ENCODE measurements at places on chromosomes 2 and 18.

DNA sequence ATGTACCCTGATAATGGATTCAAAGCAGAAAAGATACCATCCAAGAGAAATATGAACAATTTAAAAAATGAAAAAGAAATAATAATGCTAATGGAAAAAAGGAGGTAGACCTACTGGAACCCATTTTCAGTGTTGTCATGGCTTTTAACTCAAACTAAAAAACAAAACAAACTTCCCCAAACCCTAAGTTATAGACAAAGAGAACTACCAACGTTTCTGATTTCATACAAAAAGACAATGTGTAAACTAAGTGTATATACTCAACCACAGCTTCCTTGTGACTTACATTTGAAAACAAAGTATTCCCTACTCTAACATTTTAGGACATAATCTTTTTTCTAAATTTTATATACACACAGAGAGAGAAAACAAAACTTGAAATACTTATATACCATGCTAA is 45.9 kb downstream of the ACVR1 start:
- DNase-seq, result no peak
- H3K27me3 ChIP-seq, result no peaks in the 10 kb centered on the region
- no peaks in the 10 kb centered on the region for H3K4me1 ChIP-seq
- no peak overlapping the region for H3K27ac ChIP-seq

DNA sequence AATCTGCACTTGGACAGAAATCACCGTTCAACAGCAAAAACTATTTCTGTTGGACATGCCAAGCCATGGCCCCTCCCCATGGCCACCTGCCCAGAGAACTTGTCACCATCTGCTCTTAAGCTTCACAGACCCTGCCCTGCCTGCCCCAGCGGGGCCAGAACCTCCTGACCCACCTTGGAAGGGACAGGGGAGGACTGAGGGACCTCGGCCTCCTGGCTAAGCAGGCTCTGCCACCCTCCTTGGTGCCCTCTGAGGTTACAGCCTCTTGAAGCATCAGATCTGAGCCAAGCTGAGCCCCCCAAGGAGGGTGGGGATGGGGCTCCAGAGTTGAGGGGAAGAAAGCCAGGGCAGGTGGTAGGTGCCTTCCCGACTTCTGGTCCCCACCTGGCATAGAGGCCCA is 6.5 kb downstream of the TEX261 start:
- H3K36me3 ChIP-seq, result peaks cover 68% of the 10 kb centered on the region
- no peaks in the 10 kb centered on the region for H3K27me3 ChIP-seq
- no peak overlapping the region for H3K4me3 ChIP-seq
- no peak overlapping the region for H3K27ac ChIP-seq

GRCh38 chr2:129330504-129330903 is 649.0 kb upstream of the RAB6C start:
- no peaks in the 10 kb centered on the region for H3K4me1 ChIP-seq
- DNase-seq, result no peak
- H3K4me3 ChIP-seq, result no peak overlapping the region

GRCh38 chr2:163200741-163201140 is 362.2 kb upstream of the KCNH7 start:
- H3K4me1 ChIP-seq, result no peaks in the 10 kb centered on the region
- no peaks in the 10 kb centered on the region for H3K36me3 ChIP-seq
- no peak overlapping the region for H3K27ac ChIP-seq
- DNase-seq, result no peak
- H3K27me3 ChIP-seq, result no peaks in the 10 kb centered on the region
- H3K4me3 ChIP-seq, result no peak overlapping the region

DNA sequence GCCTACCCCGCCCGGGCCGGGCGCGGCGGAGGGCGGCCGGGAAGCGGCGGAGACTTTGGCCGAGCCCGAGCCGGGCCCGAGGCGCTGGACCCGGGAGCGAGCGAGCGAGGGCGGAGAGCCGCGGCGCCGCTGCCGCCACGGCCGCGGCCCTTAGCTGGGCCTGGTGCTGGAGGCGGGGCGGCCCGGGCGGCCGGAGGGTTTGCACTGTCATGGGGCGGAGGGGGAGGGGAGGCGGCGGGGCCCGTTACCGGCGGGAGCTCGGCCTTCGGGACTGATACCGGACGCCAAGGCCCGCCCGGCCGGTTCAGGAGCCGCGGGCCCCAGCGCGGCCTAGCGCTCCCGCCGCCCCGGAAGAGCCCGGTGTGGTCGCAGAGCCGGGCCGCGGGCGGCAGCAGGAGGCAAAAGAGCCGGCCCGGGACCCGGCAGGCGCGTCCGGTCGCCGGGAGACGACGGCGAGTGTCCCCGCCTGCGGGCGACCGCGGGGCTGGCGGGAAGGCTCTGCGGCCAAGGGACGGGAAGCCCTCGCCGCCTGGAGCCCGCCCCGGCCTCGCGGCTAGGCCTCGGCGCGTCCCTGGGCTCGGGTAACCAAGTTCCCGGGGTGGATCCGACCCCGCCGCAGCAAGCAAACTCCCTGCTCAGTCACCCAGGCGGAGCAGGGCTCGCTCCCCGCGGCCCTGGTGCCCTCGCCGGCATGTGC is 697 bp downstream of the KCMF1 start:
- H3K27ac ChIP-seq, result peak overlapping the region; percentile 94
- H3K36me3 ChIP-seq, result peaks cover 4% of the 10 kb centered on the region
- peaks cover 28% of the 10 kb centered on the region for H3K4me1 ChIP-seq
- peak; percentile 83 for DNase-seq

DNA sequence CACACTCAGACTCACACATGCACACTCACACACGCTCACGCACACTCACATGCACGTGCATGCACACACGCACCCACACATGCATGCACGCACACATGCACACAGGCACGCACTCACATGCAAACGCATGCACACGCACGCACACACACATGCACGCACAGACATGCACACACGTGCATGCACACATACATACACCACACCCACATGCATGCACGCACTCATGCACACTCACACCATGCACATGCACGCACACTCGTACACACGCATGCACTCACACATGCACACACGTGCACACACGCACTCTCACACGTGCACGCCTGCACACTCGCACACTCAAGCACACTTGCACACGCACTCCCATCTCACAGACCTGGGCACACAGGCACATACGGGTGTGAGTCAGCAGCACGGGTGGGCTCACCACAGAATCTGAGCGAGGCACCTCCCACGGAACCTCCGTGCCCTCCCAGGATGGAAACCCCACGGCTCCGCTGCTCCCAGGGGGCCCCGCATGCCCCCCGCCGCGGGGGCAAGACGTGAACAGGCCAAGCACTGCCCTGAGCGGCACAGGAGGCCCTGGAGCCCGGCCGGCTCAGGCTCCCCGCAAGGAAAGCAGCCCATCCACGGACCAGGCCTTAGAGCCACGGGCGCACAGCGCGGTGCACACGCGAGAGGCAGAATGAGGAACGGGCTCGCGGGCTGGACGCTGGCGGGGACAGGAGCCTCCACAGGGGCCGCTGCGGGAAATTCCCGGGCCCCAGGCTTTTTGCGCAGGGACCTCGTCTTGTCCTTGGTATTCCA is 8.4 kb upstream of the KCNG2 start:
- no peak overlapping the region for H3K4me3 ChIP-seq
- H3K4me1 ChIP-seq, result peaks cover 19% of the 10 kb centered on the region
- no peak for DNase-seq
- H3K27ac ChIP-seq, result no peak overlapping the region
- peaks cover 52% of the 10 kb centered on the region for H3K27me3 ChIP-seq

DNA sequence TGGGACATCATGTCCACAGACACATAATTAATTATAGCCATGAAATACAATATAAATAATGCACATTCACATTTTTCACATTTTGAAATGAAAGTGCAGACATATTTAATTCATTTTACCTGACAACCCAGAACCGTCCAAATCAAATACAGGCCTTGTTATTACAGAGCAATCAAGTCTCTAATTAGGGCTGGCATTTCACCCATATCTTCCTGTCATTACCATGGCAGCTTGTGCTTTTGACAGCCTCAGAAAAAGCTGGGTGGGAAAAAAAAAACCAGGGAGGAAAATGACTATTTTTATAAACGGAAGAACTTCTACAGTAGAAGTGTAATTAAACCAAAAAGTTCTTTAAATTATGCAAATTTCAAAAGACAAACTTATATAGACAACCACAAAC is 436.4 kb downstream of the FBXO15 start:
- H3K4me1 ChIP-seq, result no peaks in the 10 kb centered on the region
- no peak for DNase-seq
- H3K4me3 ChIP-seq, result no peak overlapping the region
- H3K27me3 ChIP-seq, result no peaks in the 10 kb centered on the region
- peaks cover 8% of the 10 kb centered on the region for H3K36me3 ChIP-seq

DNA sequence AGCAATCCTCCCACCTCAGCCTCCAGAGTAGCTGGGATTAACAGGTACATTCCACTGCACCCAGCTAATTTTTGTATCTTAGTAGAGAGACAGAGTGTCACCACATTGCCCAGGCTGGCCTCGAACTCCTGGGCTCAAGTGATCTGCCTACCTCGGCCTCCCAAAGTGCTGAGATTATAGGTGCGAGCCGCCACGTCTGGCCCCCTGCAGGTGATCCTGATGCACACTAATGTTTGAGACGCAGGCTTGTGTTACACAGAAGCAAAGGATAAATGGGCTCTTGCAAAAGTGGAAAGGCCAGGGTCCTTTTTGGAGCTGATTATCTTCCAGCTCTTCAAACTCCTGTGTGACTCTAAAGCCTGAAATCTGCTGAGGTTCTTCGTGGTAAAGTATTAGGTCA is 84.2 kb downstream of the TGFA start:
- no peak for DNase-seq
- H3K27me3 ChIP-seq, result no peaks in the 10 kb centered on the region
- H3K4me1 ChIP-seq, result peaks cover 43% of the 10 kb centered on the region

GRCh38 chr2:70479816-70480215 is 73.8 kb downstream of the TGFA start:
- no peaks in the 10 kb centered on the region for H3K27me3 ChIP-seq
- H3K4me1 ChIP-seq, result peaks cover 9% of the 10 kb centered on the region
- no peak overlapping the region for H3K27ac ChIP-seq

- H3K27me3 ChIP-seq, result peaks cover 26% of the 10 kb centered on the region
- no peak overlapping the region for H3K4me3 ChIP-seq
- no peaks in the 10 kb centered on the region for H3K36me3 ChIP-seq
- no peak overlapping the region for H3K27ac ChIP-seq
- no peak for DNase-seq
- H3K4me1 ChIP-seq, result no peaks in the 10 kb centered on the region
These were observed 108.5 kb upstream of the LYPD6 start for GRCh38 chr2:149221898-149222297.

- H3K4me1 ChIP-seq, result no peaks in the 10 kb centered on the region
- peaks cover 4% of the 10 kb centered on the region for H3K27me3 ChIP-seq
- DNase-seq, result no peak
- no peaks in the 10 kb centered on the region for H3K36me3 ChIP-seq
- H3K27ac ChIP-seq, result no peak overlapping the region
These were observed 118.7 kb downstream of the EPB41L3 start for GRCh38 chr18:5424903-5425664.

GRCh38 chr2:171327043-171327496 is 106.7 kb downstream of the METTL8 start:
- H3K4me3 ChIP-seq, result peak overlapping the region; percentile 65
- no peak for DNase-seq
- H3K36me3 ChIP-seq, result peaks cover 12% of the 10 kb centered on the region

DNA sequence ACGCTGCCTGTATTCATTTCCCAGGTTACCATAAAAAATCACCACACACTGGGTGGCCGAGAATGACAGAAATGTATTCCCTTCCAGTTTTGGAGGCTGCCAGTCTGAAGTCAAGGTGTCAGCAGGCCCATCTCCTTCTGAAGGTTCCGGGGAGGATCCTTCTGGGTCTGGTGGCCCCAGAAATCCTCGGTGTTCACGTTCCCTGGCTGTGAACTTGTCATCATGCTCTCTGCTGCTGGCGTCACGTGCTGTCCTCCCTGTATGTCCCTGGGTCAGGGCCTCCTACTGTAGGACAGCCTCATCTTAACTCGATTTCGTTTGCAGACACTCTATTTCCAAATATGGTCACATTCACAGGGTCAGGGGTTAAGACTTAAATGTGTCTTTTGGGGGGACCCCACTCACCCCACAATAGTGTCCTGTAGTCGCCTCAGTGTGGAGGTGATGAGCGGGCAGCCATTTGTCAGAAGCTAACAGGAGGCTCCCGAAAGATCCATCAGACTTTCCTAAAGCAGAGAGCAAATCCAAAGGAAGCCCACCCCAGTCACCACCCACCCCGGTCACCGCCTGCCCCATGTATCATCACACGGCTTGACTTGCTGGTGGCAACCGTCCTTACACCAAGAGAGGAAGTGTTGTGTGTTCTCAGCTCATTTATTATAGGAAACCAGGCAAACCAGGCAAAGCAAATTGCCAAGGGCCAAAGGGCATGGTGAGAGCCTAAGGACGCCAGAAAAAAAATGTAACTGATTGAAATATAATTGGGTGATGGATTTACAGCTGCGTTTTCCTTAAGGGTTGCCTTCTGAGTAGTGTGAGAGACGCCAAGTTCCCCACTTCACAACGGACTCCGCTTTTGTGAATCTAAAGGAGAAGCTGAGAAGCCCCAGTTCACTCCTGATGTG is 148.8 kb upstream of the ZNF236 start:
- no peak overlapping the region for H3K4me3 ChIP-seq
- no peak overlapping the region for H3K27ac ChIP-seq
- peaks cover 8% of the 10 kb centered on the region for H3K27me3 ChIP-seq
- no peak for DNase-seq
- H3K36me3 ChIP-seq, result no peaks in the 10 kb centered on the region

GRCh38 chr2:111024496-111024895 is 96.2 kb upstream of the BCL2L11 start:
- no peaks in the 10 kb centered on the region for H3K27me3 ChIP-seq
- no peak for DNase-seq
- H3K4me3 ChIP-seq, result no peak overlapping the region
- no peaks in the 10 kb centered on the region for H3K36me3 ChIP-seq
- H3K4me1 ChIP-seq, result no peaks in the 10 kb centered on the region
- H3K27ac ChIP-seq, result no peak overlapping the region

GRCh38 chr2:66813976-66814375 is 379.1 kb downstream of the MEIS1 start:
- H3K4me1 ChIP-seq, result no peaks in the 10 kb centered on the region
- no peak overlapping the region for H3K4me3 ChIP-seq
- H3K27me3 ChIP-seq, result no peaks in the 10 kb centered on the region
- H3K27ac ChIP-seq, result no peak overlapping the region
- no peak for DNase-seq
- H3K36me3 ChIP-seq, result no peaks in the 10 kb centered on the region

DNA sequence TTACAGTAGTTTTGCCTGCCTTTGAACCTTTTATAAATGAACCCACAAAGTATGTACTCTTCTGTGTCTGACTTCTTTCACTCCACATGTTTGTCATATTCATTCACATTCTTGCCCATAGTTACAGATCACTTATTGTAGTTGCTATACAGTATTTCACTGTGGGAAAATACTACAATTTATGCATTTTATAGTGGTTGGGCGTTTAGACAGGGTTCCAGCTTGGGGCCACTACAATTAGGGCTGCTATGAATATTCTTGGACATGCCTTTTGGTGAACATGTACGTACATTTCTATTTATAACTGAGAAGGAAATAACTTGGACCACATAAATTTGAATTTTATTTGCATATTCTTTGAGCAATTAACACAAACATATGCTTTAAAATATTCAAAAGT is 15.4 kb upstream of the PMAIP1 start:
- H3K4me3 ChIP-seq, result no peak overlapping the region
- no peaks in the 10 kb centered on the region for H3K27me3 ChIP-seq
- no peak for DNase-seq
- no peaks in the 10 kb centered on the region for H3K36me3 ChIP-seq
- H3K27ac ChIP-seq, result no peak overlapping the region

Data from naive thymus-derived CD8-positive, alpha-beta T cell (primary cell).